ENCODE measurements at places on chromosomes 4 and X.

DNA sequence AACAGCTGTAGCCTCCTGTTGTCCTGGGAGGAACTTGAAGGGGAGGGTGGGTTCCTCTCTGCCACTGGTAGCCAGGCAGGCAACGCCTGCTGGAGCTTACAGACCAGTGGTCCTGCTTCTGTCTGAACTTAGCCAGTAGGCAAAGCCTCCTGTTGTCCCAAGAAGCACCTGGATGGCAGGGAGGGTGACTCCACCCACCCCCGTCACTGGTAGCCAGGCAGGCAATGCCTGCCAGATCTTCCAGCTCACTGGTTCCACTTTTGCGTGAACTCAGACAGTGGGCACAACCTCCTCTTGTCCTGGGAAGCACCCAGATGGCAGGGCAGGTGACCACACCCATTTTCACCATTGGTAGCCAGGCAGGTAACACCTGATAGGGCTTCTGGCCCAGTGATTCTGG, 203.5 kb upstream of the DIPK2B start:
- no peak for DNase-seq

DNA sequence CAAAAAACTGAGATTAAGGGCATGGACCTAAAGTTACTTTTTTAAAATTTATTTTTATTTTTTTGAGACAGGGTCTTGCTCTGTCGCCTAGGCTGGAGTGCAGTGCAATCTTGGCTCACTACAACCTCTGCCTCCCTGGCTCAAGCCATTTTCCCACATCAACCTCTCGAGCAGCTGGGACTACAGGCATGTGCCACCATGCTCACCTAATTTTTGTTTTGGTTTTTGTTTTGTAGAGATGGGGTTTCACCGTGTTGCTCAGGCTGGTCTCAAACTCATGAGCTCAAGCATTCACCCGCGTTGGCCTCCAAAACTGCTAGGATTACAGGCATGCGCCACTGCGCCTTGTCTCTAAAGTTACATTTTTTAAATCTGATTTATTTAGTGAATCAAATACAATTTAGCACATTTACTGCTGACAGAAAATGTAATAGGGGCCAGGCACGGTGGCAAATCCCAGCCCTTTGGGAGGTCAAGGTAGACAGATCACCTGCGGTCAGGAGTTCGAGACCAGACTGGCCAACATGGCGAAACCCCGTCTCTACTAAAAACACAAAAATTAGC, 38.3 kb downstream of the GUCY1A1 start:
- no peak for DNase-seq

GRCh38 chr4:3209551-3210325, 39.2 kb upstream of the MSANTD1 start:
- no peak for DNase-seq

- DNase-seq: peak; percentile 42
Measured at GRCh38 chr4:74444891-74445642, at the start of gene AREG. TSS of gene AREG (plus strand) at chr4:74445136. CDS start at chr4:74445346, 210 bp downstream.

DNA sequence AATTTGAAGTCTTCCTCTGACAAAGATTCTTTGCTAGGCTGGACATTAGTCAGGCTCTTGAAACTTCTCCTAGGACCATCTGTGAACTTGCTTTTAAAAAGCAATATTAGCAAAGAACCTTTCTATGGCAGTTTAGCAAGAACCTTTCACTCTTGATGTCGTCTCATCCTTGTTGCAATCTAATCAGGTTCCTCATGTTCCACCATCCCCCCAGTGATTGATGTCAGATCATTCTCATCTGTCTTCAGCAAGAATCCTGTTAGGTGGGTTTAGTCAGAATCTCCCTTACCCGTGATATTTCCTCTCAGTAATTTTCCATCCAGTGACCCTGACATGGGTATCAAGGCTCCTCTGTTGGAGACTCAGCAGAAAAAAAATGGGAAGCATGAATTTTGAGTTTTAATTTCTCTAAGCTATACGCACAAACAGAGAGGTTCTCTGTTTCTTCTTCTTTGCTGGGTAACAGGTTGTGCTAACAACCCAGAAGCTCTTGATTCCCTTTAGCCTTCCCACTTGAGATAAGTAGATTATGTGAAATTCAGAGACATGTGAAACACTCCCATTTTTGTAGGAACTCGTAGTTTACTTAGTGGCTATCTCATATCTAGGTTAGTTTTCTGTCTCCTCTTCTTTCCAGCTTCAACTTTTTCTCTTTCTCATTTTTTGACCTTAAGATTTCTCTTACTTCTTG, 507.4 kb downstream of the C4orf33 start:
- no peak for DNase-seq

DNA sequence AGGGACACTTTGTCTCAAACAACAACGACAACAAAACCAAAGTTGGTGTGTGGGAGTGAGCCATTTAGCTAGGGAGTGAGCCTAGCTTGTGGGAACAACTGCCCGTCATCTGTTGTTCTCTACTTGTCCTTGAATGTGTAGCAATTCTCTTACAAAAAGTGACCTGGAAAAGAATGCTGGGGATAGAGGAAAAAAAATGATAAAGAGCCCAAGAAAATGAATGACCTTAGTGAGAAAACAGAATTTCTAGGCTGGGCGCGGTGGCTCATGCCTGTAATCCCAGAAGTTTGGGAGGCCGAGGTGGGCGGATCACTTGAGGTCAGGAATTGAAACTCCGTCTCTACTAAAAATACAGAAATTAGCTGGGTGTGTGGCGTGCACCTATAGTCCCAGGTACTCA, 19.6 kb downstream of the SEPTIN6 start:
- DNase-seq: no peak

DNA sequence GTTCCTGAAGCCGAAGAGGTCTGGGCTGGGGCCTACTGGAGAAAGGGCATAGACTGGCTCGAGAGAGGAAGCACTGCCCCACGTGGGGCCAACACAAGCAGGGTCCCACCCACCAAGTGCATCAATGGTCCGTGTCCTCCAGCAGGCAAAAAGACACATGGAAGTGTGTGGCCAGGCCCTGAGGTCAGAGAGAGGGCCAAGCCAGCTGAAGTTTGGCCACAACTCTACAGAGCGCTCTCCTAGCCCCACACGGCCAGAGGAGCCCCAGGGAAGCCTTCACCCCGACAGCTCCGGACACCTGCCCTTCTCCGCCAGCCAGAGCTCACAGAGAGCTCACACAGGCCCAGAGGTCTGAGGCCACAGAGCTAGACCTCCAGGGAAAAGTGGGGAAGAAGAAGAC, 8.5 kb upstream of the KDM5C start:
- DNase-seq: no peak
